Large intestine (tissue), 12 donors: ENCODE measurements at places on chromosomes 7 and 10. TPM values are rescaled to one million over a fixed set of nuclear protein-coding genes. Genes with fewer than 3 reads are reported as not detected.

DNA sequence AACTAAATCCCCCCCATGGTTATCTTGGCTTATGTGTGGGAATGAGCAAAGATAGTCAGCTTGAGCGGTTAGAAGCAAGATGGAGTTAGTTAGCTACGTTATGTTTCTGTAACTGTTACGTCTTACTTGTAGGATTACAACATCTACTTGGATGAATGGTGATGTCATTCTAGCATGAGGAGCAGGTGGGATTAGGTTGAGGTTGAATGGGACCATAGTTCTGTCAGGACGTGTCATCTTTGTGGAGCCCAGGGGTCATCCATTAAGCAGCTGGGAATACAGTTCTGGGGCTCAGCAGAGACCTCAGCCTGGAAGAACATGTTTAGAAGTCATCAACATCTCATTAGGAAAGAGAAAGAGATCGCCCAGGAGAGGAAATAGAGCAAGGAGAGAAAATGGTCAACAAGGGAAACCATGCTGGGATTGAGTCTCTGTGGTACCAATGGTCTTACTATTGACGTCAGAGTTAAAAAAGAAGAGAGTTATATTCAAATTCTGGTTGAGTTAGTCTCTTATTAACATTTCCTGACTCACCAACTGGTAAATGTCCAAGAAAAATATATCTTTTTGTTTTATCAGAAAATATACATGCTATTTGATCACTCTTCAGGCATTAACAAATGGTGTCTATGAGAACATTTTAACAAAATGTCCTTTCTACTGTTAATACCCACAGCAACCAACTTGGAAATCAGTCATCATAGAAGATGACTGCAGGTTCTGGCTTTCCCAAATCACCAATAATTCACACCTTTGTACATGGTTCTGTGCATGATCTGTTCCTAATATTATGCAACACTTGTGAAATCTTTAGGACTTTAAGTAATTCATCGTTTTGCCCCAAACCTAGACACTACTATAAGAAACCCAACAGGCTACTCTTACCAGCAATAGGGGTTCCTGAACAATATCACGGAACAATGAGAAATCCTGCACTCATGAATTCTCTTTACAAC is 96.9 kb downstream of the KIAA1217 start:
- DNase-seq = no peak
- no peak overlapping the region for H3K27ac ChIP-seq
- H3K4me1 ChIP-seq = no peaks in the 10 kb centered on the region
- H3K27me3 ChIP-seq = no peaks in the 10 kb centered on the region

The SUGCT gene
- 18.8 TPM for polyA plus RNA-seq

DNA sequence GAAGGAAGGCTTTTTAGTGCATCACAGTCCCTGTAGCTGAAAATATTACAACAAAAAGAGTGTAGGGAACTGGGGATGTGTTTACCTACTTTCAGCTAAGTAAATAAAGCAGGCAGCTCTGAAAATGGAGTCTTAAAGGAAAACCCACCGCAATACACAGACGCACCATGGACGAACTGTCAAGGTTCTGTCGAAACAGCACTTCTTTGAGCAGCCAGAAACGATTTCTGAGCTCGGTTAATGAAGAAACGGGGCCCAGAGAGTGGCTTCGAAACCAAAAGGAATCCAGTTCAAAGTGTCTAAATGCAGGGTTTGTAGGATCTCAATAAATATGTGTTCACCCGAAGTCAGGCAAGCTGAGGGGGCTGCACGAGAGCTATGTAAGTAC is 275.4 kb upstream of the NEBL start:
- H3K27me3 ChIP-seq = peaks cover 34% of the 10 kb centered on the region
- H3K4me1 ChIP-seq = peaks cover 8% of the 10 kb centered on the region
- H3K36me3 ChIP-seq = no peaks in the 10 kb centered on the region

- H3K27ac ChIP-seq = no peak overlapping the region
- H3K4me1 ChIP-seq = no peaks in the 10 kb centered on the region
- no peaks in the 10 kb centered on the region for H3K27me3 ChIP-seq
- H3K4me3 ChIP-seq = no peak overlapping the region
- H3K36me3 ChIP-seq = peaks cover 23% of the 10 kb centered on the region
Observed at GRCh38 chr10:42519761-42520460, 118.5 kb downstream of the ZNF33B start.

The GTF2IRD1 gene
- 51.2 TPM for polyA plus RNA-seq

The RBM48 gene
- 14.3 TPM for polyA plus RNA-seq

The SDK1 gene
- 6.4 TPM for polyA plus RNA-seq

GRCh38 chr7:30503274-30504212 is 1.1 kb downstream of the GGCT start:
- peaks cover 6% of the 10 kb centered on the region for H3K4me1 ChIP-seq
- peaks cover 4% of the 10 kb centered on the region for H3K36me3 ChIP-seq
- no peaks in the 10 kb centered on the region for H3K27me3 ChIP-seq
- no peak for DNase-seq

- DNase-seq = no peak
- H3K4me3 ChIP-seq = no peak overlapping the region
- no peaks in the 10 kb centered on the region for H3K4me1 ChIP-seq
- no peak overlapping the region for H3K27ac ChIP-seq
Observed at GRCh38 chr10:73215749-73216148, 31.3 kb downstream of the DNAJC9 start.

DNA sequence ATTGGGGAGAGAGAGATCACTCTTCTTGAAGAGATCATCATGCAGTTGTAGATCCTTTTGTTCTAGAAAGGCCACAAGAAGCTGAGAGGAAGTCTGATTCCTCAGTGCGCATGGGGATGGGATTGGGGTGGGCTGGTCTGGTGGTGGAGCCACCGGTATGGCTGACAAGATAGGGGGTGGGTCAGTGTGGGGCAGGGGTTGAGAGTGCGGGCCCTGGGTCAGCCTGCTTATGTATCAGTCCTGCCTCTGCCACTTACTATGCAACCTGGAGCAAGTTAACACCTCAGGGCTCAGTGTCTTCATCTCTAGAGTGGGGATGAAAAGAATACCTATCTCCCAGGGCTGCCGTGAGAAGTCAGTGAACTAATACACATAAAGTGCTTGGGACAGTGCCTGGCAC is 8.0 kb downstream of the SMARCD3 start:
- no peak for DNase-seq
- H3K27ac ChIP-seq = no peak overlapping the region
- H3K27me3 ChIP-seq = peaks cover 20% of the 10 kb centered on the region
- H3K36me3 ChIP-seq = peaks cover 55% of the 10 kb centered on the region
- no peak overlapping the region for H3K4me3 ChIP-seq

The FOXP2 gene
- polyA plus RNA-seq = 9.7 TPM

DNA sequence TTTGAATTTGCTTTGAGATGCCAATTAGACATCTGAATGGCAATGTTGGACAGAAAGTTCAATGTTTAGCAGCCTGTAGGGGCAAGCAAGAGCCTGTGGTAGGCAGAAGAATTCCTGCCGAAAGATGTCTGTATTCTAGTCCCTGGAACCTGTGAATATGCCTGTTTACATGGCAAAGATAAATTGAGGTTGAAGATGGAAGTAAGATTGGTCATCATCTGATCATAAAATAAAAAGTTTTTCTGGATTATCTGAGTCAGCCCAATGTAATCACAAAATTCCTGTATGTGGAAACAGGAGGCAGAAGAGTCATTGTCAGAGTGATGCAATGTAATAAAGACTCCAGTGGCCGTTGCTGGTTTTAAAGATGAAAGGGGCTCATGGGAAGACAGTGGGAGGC is 430.5 kb downstream of the MDFIC start:
- H3K27ac ChIP-seq = no peak overlapping the region
- H3K4me1 ChIP-seq = no peaks in the 10 kb centered on the region
- H3K36me3 ChIP-seq = no peaks in the 10 kb centered on the region
- H3K4me3 ChIP-seq = no peak overlapping the region
- no peak for DNase-seq
- H3K27me3 ChIP-seq = no peaks in the 10 kb centered on the region

DNA sequence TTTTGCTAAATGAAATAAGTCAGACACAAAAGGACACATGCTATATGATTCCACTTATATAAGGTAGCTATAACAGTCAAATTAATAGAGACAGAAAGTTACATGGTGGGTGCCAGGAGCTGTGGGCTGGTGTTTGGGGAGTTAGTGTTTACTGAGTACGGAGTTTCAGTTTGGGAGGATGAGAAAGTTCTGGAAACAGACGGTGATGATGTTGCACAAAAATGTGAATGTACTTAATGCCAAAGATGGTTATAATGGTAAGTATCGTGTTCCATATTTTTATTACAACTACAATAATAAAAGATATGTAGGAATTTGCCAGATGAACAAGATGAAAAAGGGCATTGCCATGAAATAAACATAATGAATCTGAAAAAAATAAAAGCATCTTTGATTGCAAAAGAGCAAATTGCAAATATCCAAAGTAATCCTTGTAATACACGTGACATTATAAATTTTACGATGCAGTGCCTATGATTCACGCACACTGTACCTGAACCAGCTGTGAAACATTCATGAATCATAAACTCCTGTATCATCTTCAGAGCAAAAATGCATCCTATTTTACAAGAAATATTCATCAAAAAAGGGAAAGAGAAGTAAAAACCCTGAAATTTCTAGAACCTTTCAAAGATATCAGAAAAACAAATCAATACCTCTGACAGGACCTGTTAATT is 676.7 kb downstream of the PCDH15 start:
- no peaks in the 10 kb centered on the region for H3K36me3 ChIP-seq
- H3K27me3 ChIP-seq = no peaks in the 10 kb centered on the region
- no peak overlapping the region for H3K4me3 ChIP-seq

The TMEM178B gene
- 2.2 TPM for polyA plus RNA-seq

GRCh38 chr10:71777213-71777985 is 4.1 kb upstream of the VSIR start:
- H3K27ac ChIP-seq = no peak overlapping the region
- no peak for DNase-seq
- H3K27me3 ChIP-seq = no peaks in the 10 kb centered on the region
- H3K4me1 ChIP-seq = peaks cover 16% of the 10 kb centered on the region
- no peaks in the 10 kb centered on the region for H3K36me3 ChIP-seq
